Motor neuron (in vitro differentiated cells): ENCODE measurements at places on chromosomes 3 and 15. TPM values are rescaled to one million over a fixed set of nuclear protein-coding genes. Genes with fewer than 3 reads are reported as not detected.

TUSC7 gene
- total RNA-seq: 7.9 and 9.4 TPM in 2 replicates

DNA sequence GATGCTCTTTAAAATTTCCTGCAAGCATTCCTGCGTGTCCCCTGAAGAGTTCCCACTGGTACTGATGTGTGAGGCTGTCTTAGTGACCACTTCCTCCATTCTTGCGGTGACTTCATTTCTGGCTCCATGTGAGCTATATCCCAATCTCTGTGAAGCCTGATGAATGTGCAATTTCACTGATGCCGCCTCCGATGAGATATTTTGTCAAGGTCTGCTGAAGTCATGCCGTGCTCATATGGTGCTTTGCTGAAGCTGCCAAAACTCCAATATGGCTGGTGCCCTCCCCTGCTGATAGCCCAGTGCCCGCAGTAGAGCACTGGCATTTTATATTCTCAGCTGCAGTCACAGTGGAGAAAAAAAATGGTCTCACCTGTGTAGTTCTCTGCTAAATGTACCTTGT lies 271.5 kb downstream of the EFHB start:
- ATAC-seq: no peak

- ATAC-seq: peak; percentile 23
Observed at GRCh38 chr15:78915341-78916087, 29.3 kb downstream of the CTSH start.

DNA sequence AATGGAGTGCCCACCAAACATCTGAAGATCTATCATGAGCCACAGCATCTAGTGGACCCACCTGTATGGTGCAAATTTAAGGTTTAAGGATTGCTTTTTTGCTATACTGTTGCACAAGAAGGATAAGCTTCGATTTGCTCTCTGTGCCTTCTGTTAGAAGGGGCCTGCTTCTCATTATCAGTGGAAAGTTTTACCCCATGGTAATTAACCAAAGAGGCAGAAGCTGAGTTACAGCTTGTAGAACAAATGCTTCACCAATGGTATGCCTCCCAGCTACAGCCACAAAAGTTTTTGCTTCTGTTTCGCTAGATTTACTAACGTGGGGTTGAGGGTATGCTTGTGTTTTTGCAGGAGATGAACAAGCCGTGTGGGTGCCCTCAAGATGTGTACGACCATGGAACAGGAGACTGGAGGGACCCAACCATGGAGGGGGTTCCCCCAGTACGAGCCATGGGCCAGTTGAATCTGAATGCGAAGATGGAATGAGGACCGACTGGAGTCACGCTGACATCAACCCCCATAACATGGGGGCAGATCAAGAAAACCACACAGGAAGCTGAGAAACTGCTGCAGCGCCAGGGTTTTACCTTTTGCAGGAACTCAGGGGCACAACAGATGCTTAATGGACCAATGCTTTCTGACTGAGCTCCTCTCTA lies 43.5 kb downstream of the ACAD9 start:
- ATAC-seq: no peak

LRRIQ4 gene
- total RNA-seq: 0.32 and 0.36 TPM in 2 replicates

- no peak for ATAC-seq
Observed at GRCh38 chr3:191135175-191135574, 63.9 kb upstream of the OSTN start.

GRCh38 chr3:53728606-53729005 lies 117.6 kb downstream of the CHDH start:
- no peak for ATAC-seq

DNA sequence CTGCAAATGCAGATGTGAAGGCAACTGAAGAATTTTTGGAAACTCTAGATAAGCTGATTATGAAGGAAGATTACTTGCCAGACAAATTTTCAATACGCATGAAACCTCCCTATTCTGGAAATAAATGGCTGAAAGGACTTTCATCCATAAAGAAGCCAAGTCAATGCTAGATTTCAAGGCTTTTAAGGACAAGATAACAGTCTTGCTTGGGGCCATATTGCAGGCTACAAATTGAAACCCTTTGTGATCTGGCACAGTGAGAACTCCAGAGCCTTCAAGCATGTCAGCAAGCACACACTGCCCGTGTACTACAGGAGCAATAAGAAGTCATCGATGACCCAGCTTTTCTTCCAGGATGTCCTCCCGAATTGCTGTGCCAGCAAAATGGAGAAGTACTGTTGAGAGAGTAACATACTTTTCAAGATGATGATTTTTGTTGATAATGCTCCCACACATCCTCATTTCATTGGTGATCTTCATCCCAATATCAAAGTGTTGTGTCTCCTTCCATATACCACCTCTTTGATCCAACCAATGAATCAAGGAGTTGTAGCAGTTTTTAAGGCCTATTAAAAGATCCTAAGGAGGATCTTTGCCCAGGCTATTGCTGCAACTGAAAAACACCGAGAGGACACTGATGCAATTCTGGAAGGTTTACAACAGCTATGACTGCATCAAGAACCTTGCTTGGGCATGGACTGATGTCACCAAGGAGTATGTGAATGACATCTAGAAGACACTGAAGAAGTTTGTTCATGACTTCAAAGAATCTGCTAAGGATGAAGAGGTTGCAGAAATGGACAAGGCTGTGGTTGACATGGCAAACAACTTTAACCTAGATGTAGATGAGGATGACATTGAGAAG lies 20.3 kb downstream of the CALML4 start:
- ATAC-seq: no peak
